ENCODE measurements at places on chromosomes 4 and X.

- no peak for DNase-seq
These were observed 73.3 kb downstream of the RBM46 start for GRCh38 chr4:154854362-154854761.

- DNase-seq, result no peak
These were observed 547.4 kb upstream of the ACTRT1 start for GRCh38 chrX:128599632-128600031.

DNA sequence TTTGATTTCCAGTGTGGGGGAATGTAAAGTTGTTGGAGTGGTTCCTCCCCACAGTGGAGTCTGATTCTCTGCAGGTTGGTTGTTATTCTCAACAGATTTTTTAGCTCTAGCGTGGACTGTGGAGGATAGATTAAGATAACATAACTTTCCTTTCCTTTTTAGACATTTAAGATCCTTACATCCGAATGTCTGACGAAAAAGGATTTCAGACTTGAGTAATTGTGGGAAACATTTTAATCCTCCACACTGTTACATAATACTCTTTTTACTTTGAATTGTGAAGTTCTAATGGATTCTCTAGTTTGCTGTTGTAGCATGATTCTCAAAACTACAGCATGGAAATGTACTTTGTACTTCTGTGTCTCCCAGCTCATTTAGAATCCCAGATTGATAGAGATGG, 107.8 kb downstream of the ARHGAP10 start:
- DNase-seq, result no peak

DNA sequence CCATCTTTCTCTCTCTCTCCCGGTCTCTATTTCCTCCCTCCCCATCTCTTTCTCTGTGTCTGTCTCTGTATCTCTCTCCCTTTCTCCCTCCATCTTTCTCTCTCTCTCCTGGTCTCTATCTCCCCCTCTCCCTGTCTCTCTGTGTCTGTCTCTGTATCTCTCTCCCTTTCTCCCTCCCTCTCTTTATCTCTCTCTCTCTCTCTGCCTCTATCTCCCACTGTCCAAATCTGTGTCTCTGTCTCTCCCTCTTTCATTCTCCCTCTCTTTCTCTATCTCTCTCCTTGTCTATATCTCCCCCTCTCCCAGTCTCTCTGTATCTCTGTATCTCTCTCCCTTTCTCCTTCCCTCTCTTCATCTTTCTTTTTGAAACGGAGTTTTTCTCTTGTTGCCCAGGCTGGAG, 23.6 kb downstream of the IL3RA start:
- DNase-seq, result no peak

GRCh38 chr4:168741281-168742173, 244.7 kb downstream of the PALLD start:
- DNase-seq, result no peak

- DNase-seq, result no peak
These were observed 395.3 kb upstream of the CPEB2 start for GRCh38 chr4:14607001-14607400.

DNA sequence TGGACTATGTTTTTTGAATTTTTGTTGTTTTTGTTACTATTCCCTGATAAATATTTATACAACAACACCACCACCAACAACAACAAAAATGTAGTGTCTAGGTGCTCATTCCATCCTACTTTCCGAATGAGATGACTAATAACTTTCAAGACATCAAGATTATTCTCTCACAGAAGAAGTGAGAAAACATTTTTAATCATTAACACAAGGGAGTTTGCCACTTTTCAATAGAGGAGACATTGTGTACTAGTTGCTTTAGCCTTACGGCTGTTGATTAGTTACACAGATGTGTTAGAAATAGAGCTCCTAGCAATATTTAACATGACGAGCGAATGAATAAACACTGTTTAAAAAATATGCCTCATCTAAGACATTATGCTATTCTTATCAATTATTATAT, 898.8 kb downstream of the C4orf33 start:
- DNase-seq, result no peak

DNA sequence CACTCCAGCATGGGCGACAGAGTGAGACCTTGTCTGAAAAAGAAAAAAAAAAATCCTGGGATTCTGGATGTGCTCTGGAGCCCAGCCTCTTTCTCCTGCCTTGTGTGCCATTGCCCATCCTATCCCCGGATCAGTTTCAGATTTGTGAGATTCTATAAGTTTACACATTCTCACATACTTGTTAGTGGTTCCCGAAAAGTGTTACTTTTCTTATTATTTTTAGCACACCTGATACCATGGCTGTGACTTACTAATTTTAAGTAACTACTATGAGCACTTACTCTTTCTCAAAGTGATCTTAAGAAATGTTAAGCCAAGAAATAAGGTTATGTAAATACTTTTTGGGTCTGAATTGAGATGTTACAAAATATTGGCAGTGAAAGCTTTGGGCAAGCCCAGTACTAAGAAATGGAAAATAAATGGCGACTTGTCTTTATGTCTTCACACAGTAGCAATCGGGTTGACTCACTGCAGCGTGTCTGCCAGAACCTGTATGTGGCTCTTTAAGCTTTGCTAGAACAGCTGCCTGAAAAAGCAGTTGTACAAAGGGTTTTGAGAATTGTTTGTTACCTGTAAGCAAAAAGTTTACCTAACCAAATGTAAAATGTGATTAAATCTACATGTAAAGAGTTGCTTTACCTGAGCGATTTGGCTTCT, 118.7 kb downstream of the KLHL8 start:
- DNase-seq, result no peak

DNA sequence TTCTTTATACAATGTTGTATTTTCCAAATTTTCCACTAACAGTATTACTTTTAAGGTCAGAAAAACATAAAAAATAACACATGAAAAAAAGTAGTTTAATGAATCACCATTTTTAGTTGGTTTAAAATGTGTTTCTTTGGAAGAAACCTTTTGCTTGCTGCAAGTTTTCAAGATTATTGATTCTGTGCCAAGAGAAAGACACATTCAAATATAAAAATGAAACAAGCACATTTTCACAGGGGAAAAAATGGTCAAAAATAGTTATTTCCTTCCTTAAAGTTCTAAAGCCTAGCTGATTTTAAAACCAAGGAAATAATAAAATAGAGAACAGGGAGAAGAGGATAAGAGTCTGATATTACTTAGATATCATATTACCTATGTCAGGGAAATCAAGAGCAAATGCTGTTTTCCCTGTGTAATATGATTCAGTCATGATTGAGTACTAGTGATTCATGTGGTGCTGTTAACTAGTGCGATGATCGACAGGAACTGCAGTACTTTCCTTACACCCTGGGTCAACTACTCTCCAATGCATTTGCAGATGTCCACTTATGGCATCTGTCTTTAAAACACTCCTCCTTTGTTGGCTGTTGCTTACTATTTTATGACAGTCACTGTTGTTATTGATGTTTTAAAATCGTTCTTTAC, 103.8 kb downstream of the CAMK2D start:
- DNase-seq, result no peak

DNA sequence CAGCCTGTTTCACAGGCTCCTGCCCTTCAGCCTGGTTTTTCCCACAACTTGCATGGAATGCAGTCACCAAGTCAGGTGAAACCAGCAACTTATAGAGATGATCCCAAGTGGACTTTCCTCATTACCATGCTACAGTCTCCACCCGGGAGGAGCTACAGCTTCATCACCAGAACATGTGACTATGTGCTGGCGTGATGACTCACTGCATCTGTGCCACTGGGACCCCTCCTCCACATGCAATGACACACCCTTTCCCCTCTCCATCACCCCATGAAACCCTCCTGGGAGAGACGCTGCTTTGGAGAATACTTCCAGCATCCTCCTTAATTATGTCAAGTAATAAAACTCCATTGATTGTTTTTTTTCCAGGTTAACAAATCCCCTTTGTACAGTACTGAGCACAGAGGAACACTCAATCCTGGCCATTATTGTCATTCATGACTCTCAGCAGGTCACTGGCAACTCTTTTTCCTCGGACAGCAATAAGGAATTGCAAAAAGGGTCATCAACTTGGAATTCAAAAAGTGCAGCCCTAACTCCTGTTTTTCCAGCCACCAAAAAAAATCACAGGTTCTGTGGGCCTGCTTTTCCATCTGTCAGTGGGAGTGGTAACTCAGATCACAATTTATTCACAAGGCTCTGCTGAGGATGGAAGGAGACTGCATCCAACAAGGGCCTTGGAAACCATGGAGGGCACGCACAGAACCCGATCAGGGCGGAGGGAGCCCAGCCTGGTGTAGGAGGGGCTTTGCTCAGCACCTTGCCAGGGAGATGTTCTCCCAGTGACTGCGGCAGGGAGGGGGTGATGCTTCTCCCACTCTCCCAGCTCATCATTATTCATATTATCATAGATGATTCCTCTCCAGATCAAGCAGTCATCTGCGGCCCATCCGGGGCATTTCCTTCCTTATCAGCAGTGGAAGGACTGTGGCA, 17.4 kb downstream of the QDPR start:
- no peak for DNase-seq

- DNase-seq, result peak; percentile 23
These were observed 44.4 kb downstream of the PCGF3 start for GRCh38 chr4:749698-750666.

DNA sequence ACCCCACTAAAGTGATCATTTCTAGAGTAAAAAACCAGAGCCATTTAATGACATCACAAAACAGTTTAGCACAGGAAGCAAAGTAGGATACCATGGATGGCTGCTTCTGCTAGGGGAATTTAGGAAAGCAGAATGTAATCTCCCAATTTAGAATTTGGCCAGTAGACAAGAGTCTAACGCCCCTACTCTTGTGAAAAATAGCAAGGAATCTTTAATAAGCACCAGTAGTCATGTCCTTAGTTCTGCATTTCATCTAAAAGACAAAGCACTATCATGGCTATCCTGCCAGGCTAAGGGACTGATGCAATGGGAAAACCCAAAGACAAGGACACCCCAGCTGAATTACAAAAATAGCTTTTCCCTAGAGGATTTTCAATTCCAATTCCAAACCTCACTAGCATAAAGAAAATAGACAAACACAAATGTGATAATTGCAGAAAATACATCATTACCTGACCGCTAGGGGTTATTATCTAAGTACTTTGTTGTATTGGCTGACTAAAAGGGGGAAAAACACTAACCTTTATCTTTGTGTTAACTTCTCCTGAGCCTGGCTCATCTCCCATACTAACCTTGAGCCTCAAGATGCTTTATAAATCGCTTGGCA, 2.6 kb upstream of the AMMECR1 start:
- DNase-seq, result no peak

GRCh38 chr4:151801547-151802516, 41.0 kb upstream of the GATB start:
- no peak for DNase-seq

GRCh38 chrX:55523356-55523755, 33.7 kb upstream of the USP51 start:
- DNase-seq, result no peak

GRCh38 chr4:73170518-73171198, 87.9 kb downstream of the ANKRD17 start:
- DNase-seq, result no peak

DNA sequence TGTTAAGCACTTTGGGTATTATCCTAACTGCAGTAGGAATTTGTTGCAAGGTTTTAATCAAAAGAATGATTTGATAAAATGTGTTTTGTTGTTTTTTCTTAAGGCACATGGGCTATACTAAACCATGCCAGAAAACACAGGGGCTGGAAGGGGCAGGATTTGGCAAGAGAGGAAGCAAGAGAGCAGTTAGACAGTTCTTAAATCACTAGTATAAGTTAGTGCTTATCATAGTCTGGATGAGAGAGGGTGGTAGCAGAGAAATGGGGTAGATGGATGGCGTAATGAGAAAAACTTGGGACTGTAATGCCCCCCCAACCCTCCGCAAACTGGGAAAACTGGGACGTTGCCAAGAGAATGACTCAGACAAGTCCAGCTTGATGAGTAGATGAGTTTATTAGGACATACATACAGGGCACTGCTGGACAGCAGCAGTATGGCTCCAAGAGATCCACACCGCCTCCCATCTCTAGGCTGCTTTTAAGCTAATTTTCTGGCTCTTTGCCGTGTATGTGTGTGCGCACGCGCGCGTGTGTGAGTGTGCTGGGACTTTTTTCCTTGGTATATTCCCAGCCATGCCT, 151.5 kb downstream of the PDLIM5 start:
- DNase-seq, result no peak

DNA sequence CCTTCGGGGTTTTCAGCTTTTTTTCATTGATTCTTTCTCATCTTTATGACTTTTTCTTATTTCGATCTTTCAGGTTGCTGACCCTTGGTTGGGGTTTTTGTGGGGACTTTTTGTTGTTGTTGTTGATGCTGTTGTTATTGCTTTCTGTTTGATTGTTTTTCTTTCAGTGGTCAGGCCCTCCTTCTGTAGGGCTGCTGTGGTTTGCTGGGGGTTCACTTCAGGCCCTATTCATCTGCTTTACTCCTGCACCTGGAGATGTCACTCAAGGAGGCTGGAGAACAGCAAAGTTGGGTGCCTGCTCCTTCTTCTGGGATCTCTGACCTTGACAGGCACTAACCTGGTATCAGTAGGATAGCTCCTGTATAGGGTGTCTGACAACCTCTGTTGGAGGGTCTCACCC, 39.9 kb upstream of the PCDH18 start:
- no peak for DNase-seq

DNA sequence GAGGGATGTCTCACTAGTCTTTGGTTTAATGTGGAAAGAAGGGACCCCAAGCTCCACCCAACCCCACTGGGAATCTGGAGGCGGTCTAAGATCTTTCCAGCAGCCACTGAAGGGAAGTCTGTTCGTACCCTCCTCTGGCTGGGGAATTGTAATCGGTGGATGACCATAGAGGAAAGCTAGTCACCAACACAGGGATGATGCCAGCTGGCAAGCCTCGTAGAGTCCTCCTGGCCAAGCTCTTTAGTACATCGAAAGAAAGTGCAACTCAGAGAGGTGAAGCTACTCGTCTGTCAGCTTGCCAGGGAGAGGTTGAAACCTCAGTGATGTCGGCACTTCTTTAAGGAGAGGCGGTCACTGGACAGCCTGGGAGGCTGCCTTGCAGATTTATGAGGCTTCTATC, 58.7 kb downstream of the MAMLD1 start:
- peak; percentile 16 for DNase-seq

- no peak for DNase-seq
These were observed 38.4 kb downstream of the TBL1X start for GRCh38 chrX:9503261-9503660.

GRCh38 chr4:5716391-5716790, 5.4 kb downstream of the EVC start:
- DNase-seq, result no peak

DNA sequence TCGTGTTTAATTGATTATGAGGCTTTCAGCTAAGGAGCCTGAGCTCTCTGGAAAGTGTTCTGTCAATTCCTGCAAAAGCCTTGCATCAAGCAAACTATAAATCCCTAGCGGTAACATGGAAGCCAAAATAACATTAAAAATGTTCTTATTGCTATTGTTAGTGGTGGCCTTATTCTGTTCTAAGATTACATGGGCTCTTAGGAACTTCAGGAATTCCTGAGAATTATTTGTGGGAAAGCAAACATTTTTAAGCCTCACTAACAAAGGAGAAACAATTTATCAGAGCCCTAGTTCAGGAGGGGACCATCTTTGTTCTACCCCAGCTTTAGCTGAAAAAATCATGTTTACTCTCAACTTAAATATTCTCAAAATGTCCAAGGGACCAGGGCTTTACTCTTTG, 119.6 kb downstream of the PAPSS1 start:
- no peak for DNase-seq

GRCh38 chrX:10722851-10723250, 102.5 kb upstream of the MID1 start:
- no peak for DNase-seq

All from heart right ventricle (tissue), 16 donors.